ENCODE measurements at places on chromosomes 12 and 14.
A peak's percentile ranks its signal among the peaks of the same experiment; 100 is the strongest.

GRCh38 chr14:105145381-105146180 is 23.0 kb downstream of the JAG2 start:
- DNase-seq, result no peak

DNA sequence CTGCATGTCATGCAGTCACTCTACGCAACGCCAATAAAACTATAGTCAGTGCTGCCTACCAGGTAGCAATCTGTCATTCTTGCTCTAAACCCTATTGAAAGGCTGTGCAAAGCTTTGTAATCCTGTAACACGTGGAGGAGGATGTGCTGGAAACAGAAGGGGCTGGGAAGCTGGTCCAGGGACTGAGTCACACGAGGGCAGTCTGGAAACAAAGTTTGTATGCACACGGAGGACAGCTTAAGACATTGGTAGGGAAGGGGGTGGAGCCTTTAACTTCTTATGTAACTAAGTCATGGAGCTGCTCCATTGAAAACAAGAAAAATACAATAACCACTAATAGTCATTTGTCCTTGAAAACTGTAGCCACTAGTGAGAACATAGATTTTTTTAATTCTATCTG is 128.0 kb downstream of the BCAT1 start:
- DNase-seq, result peak; percentile 62

- DNase-seq, result no peak
Measured at GRCh38 chr14:33786091-33786825, 164.6 kb downstream of the EGLN3 start.

GRCh38 chr12:104569346-104570173 is 112.8 kb downstream of the CHST11 start:
- peak; percentile 17 for DNase-seq

DNA sequence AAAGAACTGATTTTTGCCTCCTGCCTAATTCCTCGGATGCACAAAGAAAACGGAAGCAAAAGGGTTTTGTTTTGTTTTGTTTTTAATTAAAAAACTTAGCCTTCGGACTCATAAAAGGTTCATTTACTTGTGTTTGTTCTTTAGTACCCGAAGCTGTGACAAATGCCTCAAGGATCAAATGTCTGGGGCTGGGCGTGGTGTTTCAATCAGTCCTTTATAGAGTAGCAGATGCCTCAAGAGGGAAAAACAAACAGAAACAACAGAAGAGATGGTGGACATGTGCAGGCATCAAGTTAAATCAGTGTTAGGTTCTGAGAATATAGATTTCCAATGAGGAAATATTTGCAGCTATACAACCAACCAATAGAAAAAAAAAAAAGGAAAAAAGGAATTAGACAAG is 1.6 kb upstream of the WIF1 start:
- no peak for DNase-seq

GRCh38 chr12:87801860-87802720 is 227.1 kb downstream of the C12orf50 start:
- DNase-seq, result no peak

GRCh38 chr14:73789989-73790581 is 61.5 kb upstream of the PTGR2 start:
- DNase-seq, result peak; percentile 94

GRCh38 chr14:32820682-32821081 is 118.0 kb upstream of the NPAS3 start:
- DNase-seq, result no peak

- DNase-seq, result no peak
Measured at GRCh38 chr12:52965337-52965731, 16.4 kb downstream of the KRT18 start.

DNA sequence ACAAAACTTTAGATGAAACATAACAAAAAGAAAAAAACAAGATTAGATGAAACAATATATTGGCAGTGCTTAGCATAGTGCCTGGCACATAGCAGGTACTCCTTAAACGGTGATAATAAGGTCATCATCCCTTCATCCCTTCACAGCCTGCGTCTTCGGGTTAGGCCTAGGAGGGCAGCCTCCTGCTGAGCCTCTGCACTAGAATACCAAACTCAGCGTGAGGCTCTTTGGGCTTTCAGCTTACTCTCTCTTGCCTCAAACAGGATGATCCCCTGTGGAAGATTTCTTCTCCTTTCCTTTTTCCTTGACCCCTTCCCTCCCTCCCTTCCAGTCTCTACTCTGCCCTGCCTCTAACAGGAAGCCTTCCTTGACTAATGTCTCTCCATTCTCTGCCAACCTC is 14.4 kb upstream of the FIGNL2 start:
- DNase-seq, result no peak

DNA sequence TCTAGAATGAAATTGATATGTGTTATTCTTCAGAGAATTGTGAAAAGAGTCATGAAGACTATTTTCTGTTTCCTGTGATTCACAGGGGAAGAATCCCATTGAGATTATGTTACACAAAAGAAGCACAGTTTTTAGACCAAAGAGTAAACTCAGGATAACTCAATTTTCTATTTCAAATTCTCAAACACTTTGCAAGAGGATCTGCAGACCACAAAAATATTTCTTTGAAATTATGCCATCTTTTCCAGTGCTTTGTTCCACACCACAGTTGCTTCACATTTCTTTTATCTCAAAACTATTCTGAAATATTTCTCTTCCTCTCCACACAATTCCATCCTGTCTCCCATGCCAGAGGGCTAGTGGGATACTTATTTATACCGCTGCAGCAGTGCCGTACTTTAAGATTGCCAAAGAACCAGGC is 188.9 kb upstream of the FOXG1 start:
- DNase-seq, result peak; percentile 91

DNA sequence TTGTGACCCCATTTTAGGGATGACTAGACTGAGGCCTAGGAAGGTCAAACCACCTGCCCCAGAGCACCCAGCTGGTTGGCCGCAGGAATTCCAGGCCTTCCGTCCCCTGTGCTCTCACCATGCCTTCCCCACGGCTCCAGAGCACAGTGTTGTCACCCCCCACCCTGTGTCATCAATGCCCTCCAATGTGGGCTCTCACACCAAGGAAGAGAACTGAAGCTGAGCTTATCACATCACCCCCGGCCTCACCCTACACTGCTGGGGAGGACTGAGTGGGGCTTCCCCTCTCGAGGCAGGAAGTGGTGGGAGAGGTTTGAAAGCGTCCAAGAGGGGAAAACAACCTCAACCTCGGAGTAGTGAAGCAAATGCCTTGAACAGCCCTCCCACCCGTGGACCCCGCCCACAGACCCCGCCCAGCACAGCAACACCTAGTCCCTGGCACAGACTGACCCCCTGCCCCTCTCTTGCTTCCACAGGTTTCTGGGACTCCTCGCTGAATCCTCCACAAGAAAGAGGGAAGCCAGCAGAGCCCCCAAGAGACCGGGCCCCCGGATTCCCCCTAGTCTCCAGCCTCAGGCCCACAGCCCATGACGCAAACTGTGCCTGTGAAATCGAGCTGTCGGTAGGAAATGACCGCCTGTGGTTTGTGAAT is 97.2 kb downstream of the LGMN start:
- DNase-seq, result no peak

- DNase-seq, result no peak
Measured at GRCh38 chr12:124318278-124319020, 23.6 kb downstream of the RFLNA start.

DNA sequence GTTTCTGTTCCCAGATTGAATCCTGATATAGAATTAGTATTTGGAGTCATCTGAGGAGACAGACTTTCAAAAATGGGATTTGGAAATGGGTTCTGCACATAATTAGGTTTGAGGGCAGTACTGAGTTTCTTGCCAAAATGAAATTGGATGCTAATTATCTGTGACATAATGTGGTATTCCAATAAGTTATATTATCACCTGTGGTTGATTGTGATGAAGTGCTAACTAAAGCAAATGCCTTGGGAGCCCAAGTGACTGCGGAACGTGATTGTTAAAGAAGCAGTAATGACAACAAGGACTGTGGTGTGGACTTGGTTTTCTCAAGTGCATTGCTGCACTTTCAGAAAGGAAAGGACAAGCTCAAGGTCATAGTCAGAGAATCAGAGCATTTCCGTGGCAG is 337.0 kb downstream of the IPO8 start:
- DNase-seq, result no peak

DNA sequence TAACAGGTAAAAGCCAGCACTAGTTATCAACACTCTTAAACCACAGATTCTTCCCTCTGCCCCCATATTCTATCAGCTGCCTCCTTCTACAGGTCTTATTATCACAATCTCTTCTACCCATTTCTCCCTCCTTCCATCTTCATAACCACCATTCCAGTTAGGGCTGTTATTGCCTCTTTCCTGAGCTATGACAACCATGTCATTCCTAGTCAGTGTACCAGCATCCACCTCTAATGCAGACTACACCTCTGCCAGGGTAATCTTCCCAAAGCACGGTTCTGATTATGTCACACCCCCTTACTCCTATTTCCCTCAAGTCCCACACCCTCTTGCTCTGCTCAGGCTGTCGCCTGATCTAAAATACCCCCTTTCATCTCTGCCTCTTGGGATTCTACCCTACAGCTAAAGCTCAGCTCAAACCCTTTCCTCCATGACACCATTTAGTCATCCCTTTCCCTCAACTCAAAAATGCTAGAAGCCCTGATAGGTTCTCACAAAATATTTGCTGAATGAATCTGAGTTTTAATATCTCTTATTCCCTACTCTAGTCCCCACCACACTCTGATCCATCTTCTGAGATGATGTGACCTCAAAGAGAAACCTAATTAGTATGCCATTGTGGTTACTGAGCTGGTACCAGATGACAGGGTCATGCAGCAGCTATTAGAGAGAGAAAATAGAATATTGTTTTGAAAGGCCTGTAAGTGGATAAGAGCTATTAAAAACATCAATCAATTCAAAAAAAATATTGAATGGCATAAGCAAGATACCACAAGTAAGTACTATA is 11.7 kb downstream of the RACGAP1 start:
- peak; percentile 16 for DNase-seq

GRCh38 chr14:72946491-72946890 is 20.2 kb downstream of the DCAF4 start:
- DNase-seq, result peak; percentile 13

DNA sequence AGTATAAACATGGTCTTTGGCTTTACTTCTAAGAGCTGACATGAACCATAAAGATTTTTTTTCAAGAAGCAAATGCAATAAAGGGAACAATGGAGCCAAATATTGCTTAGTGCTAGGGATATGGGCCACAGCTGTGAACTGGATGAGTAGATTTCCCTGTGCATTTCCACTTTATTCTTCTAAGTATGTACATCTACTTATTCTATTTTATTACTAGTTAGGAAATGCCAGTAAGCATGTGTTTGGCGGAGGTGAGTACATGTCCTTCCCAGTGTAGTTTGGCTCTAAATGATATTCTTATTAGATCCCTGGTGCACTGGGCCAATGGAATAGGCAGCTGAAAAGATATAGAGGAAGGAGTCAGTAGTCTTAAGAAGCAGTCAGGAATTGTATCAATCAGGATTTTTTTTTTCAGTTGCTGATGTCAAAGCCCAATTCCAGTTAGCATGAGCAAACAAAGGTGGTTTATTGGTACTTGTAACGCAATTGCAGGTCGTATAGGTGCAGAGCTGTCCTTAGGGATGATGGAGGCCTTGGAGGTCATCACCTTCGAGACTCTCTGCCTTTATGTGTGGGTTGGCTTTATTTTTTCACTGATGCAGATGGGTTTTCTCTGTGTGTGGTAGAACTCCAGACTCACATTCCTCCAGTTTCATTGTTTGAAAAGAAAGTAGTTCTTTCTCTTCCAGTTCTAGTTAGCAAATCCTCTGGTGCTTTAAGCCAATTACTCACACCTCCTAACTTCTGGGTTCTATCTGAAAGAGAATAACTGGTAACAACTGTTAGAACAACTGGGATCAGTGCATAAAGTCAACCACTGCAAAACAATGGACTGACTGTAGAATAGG is 139.0 kb upstream of the LRIG3 start:
- DNase-seq, result no peak

- DNase-seq, result no peak
Measured at GRCh38 chr12:63228853-63229252, 77.9 kb upstream of the AVPR1A start.

- no peak for DNase-seq
Measured at GRCh38 chr12:101634724-101635123, 40.0 kb downstream of the MYBPC1 start.

DNA sequence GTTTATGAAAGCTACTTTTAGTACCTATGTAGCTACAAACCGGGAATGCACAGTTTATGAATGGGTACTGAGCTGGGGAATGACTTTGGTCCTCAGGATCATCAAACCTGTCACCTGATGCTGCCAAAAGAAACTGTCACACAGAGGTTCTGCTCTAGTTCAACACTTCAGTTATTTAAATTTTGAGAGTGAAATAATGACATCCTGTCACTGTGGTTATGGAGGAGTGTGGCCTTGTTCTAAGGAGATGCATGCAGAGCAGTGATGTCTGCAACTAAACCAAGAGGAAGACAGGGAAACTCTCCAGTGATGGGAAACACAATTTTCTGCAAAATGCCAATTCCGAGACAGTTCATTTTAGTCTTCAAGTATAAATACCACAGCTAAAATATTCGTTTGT is 4.8 kb upstream of the AEBP2 start:
- DNase-seq, result no peak

DNA sequence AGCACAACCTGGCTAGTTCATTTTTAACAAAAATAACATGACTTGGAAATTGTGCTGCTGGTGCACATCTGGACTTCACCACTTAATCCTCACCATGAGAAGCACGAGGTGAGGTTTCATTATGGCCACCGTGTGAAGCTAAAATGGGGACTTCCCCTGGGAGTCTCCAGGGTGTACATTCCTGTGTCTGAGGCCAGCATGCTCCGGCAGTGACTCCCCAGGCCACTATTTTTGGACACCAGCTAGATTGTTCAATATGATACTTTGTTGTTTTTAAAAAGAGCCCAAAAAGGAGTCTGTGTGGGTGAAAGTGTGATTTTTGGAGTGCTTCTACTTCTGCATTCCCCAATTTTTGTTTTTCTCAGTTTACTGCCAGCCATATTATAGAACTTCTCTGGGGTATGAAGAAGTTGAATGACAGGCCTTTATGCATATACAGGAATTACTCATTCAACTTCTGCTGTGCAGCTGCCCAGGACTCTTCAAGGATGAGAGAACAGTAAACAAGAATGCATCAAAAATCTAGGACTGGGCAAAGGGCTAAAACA is 16.9 kb upstream of the AICDA start:
- DNase-seq, result peak; percentile 61

DNA sequence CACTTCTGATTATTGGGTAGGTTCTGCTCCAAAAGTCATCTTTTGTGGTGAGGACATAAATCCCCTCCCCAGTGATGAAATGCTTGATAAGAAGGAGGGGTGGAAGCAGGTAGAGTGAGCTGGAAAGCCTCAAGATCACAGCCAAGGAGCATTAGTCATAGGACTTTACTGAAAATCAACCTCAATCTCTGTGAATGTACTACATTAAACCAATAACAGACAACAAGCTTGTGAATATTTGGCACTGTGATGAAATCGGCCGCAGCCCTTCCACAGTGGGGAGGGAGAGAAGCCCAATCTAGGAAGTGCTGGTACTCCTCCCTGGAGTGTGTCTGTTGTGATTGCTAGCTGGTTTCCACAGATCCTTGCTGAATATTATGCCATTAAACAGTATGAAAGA is 41.2 kb upstream of the PTCSC3 start:
- no peak for DNase-seq

DNA sequence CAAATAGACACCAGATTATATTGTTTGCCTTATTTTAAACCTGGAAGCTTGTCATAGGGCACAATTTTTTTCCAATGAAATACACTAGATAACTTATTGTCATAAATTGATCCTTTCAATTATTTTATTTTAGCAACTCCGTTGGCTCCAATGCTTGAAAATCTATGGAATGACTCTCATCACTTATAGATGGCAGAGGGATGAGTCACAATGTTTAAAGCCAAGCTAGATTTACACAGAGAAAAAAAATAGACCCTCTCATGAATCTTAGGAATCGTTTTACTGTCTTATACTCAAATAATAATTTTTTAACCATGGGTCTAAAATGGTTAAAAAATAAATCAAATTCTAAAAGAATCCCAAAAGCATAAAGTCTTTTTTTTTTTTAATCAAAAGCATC is 1276.6 kb upstream of the FLRT2 start:
- peak; percentile 52 for DNase-seq

All from fibroblast of upper back skin (primary cell).